ENCODE measurements at places on chromosomes 12 and 14. TPM values are rescaled to one million over a fixed set of nuclear protein-coding genes. Genes with fewer than 3 reads are reported as not detected.

HSPB8 gene
- total RNA-seq = 6.2 TPM

OTOGL gene
- 0.33 TPM for total RNA-seq

RNASE1 gene
- 816 TPM for total RNA-seq

C3AR1 gene
- 33.7 TPM for total RNA-seq

DLK1 gene
- total RNA-seq = 1,488 TPM

GRCh38 chr14:105212541-105213300 lies 31.6 kb upstream of the NUDT14 start:
- no peak overlapping the region for H3K27ac ChIP-seq
- no peaks in the 10 kb centered on the region for H3K27me3 ChIP-seq
- no peak overlapping the region for H3K4me3 ChIP-seq
- no peak for DNase-seq
- no peaks in the 10 kb centered on the region for H3K4me1 ChIP-seq

GRCh38 chr12:26799741-26800140 lies 33.3 kb downstream of the ITPR2 start:
- H3K27ac ChIP-seq = no peak overlapping the region
- no peaks in the 10 kb centered on the region for H3K36me3 ChIP-seq
- no peak for DNase-seq
- no peaks in the 10 kb centered on the region for H3K27me3 ChIP-seq
- no peak overlapping the region for H3K4me3 ChIP-seq

DNA sequence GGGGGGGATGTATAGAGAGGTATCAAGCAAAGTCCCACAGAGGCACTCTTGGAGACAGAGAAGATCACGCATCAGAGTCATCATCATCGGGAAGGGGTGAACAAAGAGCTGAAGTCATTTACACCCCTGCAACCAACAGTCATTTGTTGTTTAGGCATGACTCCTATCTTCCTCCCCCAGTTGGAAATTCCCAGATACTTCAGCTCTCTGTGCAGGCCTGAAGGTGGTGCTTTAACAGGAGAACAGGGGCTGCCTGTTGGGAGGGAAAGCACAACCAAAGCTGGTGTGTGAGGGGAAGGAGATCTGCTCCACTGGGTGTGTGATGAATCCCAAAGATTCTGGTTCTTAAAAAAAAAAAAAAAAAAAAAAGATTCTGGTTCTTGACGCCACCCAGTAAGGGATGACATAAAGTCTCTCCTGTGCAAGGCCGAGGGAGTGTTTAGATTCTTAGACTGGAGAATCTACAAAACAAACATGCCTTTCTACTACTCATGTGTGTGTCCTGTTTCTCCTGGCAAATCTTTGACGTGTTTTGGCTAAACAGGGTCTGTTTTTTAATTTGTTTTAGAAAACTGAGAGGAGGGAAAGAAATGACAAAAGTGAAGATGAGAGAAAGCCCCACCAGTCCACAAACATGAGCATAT lies 121.0 kb upstream of the ARHGAP5 start:
- H3K27ac ChIP-seq = no peak overlapping the region
- peaks cover 3% of the 10 kb centered on the region for H3K4me1 ChIP-seq
- H3K4me3 ChIP-seq = no peak overlapping the region
- H3K27me3 ChIP-seq = no peaks in the 10 kb centered on the region
- no peaks in the 10 kb centered on the region for H3K36me3 ChIP-seq

DNA sequence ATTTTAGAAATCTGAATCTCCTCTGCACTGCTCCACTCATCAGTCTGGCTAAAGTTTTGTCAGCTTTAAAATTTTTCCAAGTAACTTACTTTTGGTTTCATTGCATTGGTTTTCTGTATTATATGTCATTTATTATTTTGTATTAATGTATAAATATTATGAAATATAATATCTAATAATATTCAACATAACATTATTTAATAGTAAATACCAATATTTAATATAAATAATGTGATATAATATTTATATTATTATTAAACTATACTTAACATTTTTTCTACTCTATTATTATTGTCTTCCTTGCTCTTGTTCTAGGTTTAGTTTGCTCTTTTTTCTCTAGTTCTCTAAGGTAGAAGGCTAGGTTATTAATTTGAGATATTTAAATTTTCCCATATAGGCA lies 512.1 kb downstream of the AACS start:
- H3K36me3 ChIP-seq = no peaks in the 10 kb centered on the region
- no peak overlapping the region for H3K27ac ChIP-seq
- H3K27me3 ChIP-seq = no peaks in the 10 kb centered on the region
- H3K4me3 ChIP-seq = no peak overlapping the region

DNA sequence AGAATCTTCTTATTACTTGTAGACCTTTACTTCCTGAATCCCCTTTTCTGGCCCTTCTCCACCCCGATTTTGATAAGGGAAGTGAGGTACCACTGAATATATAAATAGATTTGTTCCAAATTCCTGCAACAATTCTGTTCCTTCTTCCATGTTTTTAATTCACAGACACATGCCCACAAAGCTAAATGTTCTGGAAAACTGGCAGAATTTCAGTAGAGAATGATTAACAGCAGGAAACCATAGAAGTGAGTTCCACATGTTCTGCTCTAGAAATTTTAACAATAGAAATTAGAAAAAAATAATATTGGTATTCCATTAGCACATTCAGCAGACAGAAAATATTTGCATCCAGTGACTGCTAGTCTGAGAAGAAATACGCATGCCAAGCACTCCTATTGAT lies 139.6 kb downstream of the SLC2A13 start:
- no peak overlapping the region for H3K4me3 ChIP-seq
- H3K4me1 ChIP-seq = no peaks in the 10 kb centered on the region
- no peak for DNase-seq

DNA sequence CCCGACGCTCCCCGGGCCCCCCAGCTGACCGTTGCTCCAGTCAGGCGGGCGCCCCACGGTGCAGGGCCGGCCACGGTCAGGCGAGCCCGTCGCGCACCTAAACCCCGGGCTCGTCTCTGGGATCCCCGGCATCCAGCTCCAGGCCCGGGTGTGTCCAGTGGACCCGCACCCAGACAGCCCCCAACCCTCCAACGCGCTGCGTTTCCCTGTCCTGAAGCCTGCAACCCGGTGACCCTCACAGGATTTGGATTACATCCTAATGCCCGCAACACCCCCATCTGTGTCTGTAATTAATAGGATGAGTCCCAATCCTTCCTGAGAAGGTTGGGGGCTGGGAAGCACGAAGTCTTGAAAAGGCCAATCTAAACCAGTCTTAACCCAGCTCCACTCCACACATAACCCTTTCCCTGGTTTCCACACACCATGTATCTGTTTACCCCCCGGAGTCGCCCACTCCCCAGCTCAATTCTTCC lies 10.4 kb downstream of the CPNE6 start:
- no peak overlapping the region for H3K27ac ChIP-seq
- H3K36me3 ChIP-seq = no peaks in the 10 kb centered on the region
- DNase-seq = no peak
- no peaks in the 10 kb centered on the region for H3K4me1 ChIP-seq

DNA sequence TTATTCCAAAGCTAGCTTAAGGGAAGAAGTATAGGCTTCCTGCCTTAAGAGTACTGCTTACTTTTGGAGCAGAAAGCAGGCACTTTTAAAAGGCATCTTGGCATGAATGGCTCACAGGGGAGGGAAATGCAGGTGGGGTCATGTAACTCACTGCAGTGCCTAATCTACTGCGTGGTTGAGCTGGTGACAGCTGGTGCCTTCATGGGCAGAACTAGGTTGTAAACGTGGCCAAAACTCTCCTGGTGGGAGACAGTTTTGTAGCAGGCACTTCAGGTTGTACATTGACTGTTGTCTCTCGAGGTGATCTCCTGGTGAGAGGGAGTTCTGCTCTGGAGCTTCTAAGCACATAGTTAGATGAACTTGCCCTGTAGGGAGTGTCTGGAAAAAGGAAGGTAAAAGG lies 962.5 kb downstream of the DIO2 start:
- H3K27me3 ChIP-seq = no peaks in the 10 kb centered on the region
- no peak overlapping the region for H3K27ac ChIP-seq
- no peaks in the 10 kb centered on the region for H3K4me1 ChIP-seq
- DNase-seq = no peak
- no peaks in the 10 kb centered on the region for H3K36me3 ChIP-seq

DNA sequence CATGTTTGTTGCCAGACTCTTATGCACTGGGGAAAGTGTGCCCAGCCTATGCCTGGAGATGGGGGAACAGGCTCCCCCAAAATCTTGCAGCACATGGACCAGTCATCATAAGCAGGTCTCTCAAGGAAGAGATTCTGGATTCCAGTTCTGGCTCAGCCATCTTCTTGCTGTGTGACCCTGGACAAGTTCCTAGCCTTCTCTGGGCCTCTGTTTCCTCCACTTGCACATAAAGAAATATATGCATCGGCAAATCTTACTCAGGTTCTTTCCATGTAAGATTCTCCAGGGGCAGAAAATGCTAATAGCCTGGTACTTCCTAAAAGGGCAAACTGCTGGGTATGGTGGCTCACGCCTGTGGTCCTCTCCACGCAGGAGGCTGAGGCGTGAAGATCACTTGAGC lies 7.2 kb downstream of the OAS3 start:
- DNase-seq = no peak
- no peaks in the 10 kb centered on the region for H3K27me3 ChIP-seq
- H3K27ac ChIP-seq = no peak overlapping the region
- H3K4me3 ChIP-seq = no peak overlapping the region

DNA sequence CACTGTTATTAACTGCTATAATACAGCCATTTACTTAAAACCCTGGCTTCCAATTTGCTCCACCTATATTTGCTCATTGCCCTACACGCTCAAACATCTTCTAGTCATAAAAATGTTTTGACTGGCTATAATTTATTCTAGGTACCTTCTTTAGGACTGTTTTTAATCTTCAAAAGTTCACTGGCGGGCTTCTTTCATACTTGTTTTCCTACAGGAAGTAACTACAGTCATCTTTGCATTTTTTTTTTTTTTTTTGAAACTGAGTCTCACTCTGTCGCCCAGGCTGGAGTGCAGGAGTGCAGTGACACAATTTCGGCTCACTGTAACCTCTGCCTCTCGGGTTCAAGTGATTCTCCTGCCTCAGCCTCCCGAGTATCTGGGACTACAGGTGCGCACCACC lies 32.5 kb downstream of the MPHOSPH9 start:
- H3K27me3 ChIP-seq = no peaks in the 10 kb centered on the region
- peaks cover 22% of the 10 kb centered on the region for H3K36me3 ChIP-seq
- DNase-seq = no peak

DNA sequence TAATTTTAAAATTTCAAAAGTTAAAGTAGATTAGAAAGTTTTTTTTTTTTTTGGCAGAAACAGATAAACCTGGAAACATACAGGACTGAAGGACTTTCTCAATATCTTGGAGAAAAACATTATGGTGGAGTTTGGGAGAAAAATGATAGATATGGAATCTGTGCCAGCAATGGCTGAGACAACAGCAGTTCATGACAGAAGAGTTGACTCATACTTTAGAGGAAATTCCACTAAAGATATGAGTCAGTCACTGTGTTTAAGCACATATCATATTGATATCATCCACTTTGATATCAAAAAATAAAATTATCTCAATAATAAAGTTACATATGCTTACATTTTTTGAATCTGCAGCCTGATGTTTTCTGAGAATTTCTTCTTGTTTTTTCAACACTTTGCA lies 193.9 kb upstream of the OR4E1 start:
- no peak for DNase-seq
- no peak overlapping the region for H3K4me3 ChIP-seq
- H3K36me3 ChIP-seq = no peaks in the 10 kb centered on the region
- no peaks in the 10 kb centered on the region for H3K27me3 ChIP-seq
- no peak overlapping the region for H3K27ac ChIP-seq

DNA sequence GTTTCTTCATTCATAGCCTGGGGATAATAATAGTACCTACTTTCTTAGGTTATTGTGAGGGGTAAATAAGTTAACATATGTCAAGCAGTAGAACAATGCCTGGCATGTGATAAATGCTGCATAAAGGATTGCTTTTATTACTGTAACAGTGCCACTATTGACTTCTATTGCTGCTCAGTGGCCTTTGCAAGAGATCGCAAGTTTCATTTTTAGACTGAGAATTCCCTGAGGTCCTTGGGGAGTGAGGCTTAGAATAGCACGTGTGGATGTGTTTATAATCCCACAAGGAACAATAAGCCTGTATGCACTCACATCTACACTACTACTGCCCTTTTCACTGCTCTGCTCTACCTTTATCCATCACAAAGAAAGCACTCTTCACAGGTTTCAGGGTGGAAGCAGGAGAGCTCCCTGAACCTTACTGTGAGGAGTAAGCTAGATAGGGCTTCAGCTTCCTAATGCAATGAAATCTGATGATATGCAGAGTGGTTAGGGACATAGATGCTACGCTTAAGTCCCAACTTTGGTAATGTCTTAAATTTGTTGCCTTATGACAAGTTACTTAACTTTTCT lies 302.6 kb downstream of the SNAPC1 start:
- no peak overlapping the region for H3K27ac ChIP-seq
- H3K4me3 ChIP-seq = no peak overlapping the region
- no peaks in the 10 kb centered on the region for H3K36me3 ChIP-seq

DNA sequence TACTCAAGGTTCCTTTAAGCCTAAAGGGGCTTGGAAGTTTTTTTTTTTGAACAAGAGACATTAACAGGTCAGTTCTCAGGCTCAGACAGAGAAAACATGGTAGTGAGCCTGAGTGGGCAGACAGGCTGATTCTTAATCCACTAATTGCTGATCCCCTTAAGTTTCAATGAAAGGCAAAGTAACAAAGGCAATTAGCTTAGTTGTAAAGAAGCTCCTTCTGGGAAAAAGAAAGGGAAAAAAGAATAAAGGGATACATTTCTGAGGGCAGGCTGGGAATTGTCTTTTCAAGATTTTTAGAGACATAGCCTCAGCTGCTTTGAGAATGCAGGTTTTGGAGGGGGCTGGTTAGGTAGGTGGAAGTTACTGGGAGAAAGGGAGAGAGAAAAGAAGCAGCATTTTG lies 133.8 kb downstream of the CFAP54 start:
- DNase-seq = no peak
- no peak overlapping the region for H3K4me3 ChIP-seq
- no peak overlapping the region for H3K27ac ChIP-seq
- H3K4me1 ChIP-seq = no peaks in the 10 kb centered on the region

DNA sequence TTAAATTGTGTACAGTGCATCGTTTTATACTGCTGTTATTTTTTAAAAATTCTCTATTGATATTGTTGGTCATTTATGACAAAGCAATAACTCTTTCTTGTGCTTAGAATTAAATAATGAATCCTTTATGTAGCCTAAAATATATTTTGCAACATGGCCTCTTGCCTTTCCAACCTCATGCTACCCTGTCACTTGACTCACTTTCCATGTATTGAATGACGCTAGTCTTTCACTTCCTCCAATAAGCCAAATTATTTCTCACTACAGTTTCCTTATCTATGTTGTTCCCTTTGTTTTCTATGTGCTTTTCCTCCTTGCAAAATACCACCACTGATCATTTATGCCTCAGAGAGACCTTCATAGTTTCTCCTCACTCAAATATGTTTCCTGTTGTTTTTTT lies 16.3 kb upstream of the EPYC start:
- no peaks in the 10 kb centered on the region for H3K36me3 ChIP-seq
- no peak overlapping the region for H3K4me3 ChIP-seq
- H3K4me1 ChIP-seq = no peaks in the 10 kb centered on the region
- no peaks in the 10 kb centered on the region for H3K27me3 ChIP-seq
- no peak overlapping the region for H3K27ac ChIP-seq
